CD4-positive, alpha-beta T cell treated with Interleukin-4 for 4 hours (primary cell): ENCODE measurements at places on chromosomes 5 and 9.
A peak's percentile ranks its signal among the peaks of the same experiment; 100 is the strongest.

- no peak for DNase-seq
These were observed 605.0 kb downstream of the RAB3C start for GRCh38 chr5:59187857-59188256.

GRCh38 chr5:72101828-72102227, 5.4 kb upstream of the MAP1B start:
- DNase-seq, result no peak

GRCh38 chr5:137236849-137237507, 262.1 kb downstream of the SPOCK1 start:
- DNase-seq, result no peak

GRCh38 chr9:87109231-87109631, 161.9 kb upstream of the GAS1 start:
- DNase-seq, result no peak

GRCh38 chr9:4375424-4376200, 75.7 kb upstream of the GLIS3 start:
- no peak for DNase-seq

DNA sequence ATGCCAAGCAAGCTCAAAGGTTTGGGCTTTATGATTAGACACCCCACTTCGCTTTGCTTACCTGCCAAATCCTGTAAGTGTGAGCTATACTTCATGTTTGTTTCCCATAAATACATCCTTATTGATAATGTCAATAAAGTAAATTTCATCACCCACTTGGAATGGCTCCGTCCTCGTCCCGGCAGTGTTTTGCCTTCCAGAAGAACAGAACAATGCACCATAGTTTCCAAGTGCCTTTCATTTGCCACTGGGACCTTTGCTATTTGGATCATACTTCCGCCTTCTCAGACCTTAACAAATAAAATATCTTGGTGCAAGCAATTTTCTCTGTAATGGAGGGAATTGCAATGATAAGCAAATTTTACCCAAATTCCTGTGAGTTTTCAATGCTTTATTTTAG, 229.3 kb downstream of the PIK3R1 start:
- no peak for DNase-seq

DNA sequence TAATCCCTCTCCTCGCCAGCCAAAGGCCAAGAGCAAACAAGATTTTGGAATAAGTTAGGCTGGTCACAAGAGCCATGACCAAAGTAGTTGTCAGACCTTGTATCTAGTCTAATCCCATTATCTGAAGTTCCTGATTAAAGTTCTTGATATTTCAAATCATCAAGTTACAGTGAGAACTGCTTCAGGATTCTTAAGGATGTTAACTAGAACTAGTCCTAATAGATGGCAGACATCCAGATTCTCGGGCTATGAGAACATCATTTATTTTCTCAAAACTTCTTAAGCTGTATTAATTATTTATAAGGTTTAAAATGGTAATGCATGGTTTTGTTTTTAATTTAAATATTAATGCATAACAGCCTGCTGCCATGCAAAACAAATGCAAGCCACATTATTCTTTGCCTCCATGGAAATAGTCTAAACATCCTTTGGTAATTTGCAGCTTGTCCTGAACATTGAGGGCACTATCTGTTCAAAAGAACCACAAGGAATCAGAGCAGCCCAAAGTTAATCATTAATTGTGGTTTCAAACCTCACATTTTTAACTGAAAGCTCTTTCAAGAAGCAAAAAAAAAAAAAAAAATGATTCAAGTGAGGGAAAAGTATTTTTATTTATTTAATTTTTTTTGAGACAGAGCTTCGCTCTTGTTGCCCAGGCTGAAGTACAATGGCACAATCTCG, 95.1 kb downstream of the TTC39B start:
- no peak for DNase-seq

DNA sequence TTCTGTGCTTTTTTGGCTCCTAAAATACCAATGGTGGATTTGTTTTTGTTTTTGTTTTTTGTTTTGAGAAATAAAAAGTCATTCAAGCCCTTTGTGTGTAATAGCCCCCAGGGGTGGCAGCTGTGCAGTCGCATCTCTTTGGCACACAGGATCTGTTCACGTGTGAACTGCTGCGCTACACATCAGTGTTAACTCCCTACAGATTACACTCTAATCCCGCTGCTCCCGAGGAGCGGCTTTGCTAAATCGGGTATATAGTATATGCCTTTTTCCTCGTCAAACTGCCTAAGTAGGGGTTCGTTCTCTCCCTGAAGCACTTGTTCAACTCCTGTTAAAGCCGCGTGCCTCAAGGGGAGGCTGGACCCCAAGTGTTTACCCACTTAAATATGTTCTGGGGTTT, 22.3 kb downstream of the ZBTB34 start:
- no peak for DNase-seq

- no peak for DNase-seq
These were observed 6.0 kb downstream of the LRRC8A start for GRCh38 chr9:128887914-128888350.

DNA sequence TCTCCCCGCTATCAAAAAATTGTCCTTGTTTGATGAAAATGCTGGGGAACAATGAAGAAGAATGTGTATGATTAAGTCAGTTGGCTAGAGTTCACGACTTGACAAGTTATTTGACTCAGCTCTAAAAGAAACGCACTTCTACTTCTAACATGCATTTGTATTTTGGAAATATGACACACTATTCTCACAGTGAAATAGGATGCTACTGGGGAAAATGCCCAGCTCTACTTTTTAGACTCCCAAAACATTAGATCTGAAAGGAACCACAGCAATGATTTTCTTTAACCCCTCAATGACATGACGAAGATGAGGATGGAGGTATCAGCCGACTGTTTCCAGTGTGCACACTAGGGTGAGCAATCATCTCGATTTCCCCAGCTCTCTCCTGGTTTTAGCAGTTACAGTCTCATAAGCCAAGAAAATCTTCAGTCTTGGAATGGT, 83.6 kb upstream of the PCSK1 start:
- no peak for DNase-seq

DNA sequence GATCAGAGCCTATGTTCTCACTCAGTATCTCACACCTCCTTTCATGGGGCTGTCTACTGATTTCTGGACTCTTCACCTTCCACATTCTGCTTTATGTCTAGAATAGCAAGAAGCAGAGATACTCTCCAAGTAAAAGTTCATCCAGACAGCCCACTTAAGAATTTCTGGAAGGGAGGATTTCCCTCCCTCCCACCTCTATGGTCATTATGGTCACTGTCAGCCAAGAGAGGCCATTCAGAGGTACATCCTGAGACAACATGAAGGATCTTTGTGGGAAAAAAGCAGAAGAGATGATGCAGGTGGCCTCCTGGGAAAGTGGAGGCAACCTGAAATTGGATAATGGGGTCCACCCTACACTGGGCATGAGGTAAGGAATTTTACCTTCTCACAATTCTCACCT, 179.5 kb upstream of the ZNF462 start:
- DNase-seq, result no peak

DNA sequence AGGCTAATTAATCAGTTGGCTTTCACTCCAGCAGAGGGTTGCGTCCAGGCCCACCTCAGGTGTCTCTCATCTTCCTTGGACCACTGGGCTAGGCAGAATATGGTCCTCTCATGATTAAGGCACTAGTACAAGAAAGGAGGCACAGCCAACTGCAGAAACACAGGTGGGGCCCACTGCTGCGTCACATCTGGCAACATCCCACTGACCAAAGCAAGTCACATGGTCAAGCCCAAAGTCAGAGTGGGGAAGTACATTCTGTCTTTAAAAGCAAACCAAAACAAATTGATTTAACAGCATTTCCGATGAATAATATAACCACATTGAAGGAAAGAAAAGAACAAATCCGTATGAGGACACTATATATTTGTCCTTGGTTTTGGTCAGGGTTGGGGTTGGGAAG, 28.0 kb upstream of the UBTD2 start:
- no peak for DNase-seq

DNA sequence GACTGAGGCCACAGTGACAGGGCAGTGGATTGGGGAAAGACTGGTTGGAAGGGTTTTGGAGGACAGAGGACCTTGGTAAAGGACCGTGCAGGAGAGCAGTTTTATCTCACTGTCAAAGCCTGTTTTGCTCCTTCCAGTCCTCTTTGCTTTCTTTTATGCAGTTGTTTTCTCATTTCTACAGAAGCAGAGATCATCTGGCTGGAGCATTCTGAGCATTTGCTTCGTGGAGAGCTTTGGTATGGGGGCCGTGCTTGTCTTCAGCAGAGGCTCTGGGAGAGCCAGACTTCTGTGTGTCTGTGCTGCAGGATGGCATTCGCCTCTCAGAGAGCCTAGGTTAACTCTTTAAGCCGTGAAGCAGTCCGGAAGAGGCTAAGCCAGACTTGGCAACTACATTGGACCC, 171.8 kb upstream of the TUT7 start:
- no peak for DNase-seq

GRCh38 chr9:107539427-107540163, 50.0 kb upstream of the KLF4 start:
- DNase-seq, result no peak

DNA sequence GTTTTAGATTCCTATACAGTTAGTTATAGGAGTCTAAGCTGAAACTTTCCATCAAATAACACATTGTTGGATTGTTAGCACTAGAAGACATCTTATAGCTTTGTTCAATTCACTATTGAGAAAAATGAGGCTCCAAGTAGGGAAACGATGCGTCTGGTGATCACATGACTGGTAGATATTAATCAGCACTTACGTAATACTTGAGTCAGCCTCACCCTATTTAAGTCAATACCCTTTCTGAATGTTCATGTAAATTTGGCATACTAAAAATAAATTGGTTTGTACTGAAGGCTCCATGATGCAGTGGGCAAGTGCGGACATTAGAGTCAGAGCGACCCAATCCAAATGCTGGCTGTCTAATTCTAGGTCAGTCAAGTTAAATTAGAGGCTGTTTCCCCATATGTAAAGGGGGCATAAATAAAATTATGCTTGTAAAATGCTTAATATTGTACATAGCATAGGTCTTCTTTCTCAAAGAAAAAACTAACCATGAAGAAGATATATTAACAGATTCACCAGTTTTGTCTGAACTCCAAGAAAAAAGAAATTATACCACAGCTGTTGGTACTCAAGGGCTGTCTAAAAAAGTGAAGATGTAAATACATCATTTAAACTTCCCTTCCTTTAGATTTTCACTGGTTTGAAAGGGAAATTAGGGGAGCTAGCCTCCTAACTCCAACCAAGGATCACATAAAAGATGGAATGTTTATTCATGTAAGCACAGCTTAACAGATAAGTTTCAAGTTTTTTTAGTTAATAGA, 406.6 kb upstream of the TLE4 start:
- no peak for DNase-seq

GRCh38 chr5:36658038-36658756, 51.8 kb downstream of the SLC1A3 start:
- DNase-seq, result no peak

GRCh38 chr5:37841203-37841602, 1.4 kb upstream of the GDNF start:
- DNase-seq, result no peak

- DNase-seq, result peak; percentile 86
These were observed 524 bp downstream of the PRR7 start for GRCh38 chr5:177447066-177447610.

- no peak for DNase-seq
These were observed 223.3 kb downstream of the PIK3R1 start for GRCh38 chr5:68438876-68439275.

DNA sequence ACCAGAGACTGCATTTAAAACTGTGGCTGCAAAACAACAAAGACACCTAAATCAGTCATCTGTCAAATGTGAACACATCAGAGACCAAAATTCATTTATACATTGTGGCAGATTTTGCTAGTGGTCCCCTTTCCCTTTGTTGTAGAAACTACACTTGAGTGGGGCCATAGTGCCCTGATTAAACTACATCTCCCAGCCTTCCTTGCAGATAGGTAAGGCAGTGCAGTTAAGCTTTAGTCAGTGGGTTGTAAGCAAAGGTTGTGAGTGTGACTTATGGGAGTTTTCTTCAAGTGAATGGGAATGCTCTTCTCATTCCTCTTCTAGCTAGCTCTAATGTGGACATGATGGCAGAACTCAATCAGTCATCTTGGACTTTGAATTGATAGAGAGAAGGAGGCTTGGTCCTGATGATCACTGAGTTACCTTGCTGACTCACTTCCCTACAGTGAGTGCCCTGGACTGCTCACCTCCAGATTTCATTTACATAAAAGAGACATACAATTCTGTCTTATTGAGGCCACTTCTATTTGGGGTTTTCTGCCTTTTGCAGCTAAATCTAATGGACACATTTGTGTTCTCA, 35.2 kb upstream of the SPARC start:
- no peak for DNase-seq

DNA sequence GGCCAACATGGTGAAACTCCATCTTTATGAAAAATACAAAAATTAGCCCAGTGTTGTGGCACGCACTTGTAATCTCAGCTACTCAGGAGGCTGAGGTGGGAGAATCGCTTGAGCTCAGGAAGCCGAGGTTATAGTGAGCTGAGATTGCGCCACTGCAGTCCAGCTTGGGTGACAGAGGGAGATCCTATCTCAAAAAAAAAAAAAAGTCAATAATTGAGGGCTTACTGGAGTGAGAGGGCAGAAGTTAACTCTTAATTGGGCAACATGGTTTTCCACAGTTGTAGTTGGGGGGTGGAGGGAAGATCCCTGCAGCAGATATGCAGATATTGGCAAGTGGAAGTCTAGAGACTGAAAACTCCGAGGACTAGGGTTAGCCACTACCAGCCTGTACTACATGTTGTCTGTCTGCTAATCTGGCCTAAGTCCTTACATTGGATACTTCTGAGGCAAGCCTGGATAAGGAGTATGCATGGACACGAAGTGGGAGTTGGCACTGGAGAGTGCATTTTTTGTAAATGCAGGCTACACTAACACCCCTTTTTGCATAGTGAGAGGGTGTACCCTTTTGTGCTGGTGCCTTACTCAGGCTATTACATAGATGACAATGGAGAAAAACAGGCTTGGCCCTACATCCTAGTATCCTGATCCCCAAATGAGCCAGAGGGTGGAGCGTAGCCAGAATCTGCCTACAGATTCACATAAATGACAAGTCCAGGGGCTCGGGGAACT, 89.0 kb upstream of the NIPBL start:
- no peak for DNase-seq

DNA sequence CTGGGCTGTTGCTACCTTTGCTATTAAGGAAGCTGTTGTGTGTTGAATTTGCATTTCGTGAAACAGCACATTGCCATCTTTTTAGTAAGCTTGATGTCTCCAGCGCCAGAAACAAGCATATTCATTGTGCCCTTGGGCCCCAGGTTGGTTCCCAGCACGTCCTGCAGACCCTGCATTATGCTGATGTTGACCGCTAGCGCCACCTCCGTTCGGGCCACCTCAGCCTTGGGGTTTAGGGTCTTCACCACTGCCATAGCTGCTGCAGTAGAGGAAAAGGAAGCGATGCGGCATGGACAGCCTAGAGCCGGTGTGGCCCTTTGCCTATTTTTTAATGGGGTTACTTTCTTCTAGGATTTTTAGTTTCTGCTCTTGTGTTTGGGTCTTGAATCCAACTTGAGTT, 23.8 kb upstream of the OTULIN start:
- DNase-seq, result no peak

DNA sequence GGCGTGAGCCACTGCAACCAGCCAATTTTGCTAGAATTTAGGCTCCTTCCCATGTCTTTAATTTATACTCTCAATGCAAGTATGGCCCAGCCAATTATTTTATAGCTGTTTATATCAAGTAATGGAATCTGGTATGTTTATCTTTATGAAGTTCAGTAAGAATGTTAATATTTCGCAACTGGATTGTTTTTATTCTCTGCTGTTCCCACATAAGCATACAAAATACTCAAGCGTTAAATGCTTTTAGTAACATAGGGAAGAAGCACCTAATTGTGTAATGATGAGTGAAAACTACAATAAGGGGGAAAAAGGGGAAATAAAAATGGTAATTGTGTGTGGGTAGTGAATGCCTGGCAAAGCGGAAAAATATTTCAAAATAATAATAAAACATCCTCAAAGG, 21.3 kb downstream of the PWWP2A start:
- DNase-seq, result no peak
